ENCODE measurements at places on chromosomes 3 and 15.
A peak's percentile ranks its signal among the peaks of the same experiment; 100 is the strongest.

DNA sequence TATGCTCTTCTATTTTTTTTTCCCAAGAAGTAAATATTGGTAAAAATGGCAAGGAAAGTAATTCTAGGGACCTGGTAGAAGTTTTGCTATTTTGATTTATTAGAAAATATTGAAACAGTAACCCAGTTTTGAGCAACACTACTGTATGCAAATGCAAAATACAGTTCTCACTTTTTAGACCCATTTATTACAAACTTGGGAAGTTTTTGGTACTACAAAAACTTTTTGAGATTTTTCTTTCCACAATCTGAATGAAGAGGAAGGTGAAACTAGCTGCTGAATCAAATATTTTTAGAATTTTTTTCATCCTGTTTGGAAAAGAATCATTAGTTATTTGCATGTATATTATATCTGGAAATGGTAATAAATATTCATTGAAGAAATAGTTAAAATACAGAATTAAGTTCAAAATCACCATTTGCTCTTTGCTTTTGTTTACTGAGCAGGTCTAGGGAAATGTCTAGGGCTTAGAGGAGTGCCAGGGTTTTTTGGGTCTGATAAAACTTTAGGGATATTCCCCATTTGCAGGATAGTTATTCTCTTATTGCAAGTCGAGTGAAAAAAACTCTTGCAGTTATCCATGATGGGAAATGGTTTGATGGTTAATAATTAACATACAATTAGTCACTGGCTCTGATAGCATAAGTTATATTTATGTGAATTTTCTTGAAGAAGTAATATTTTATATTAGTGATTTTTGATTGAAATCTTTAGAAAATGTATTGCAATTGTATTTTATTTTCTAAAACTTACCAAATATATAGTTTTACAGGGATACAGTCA, 47.0 kb downstream of the TCF12 start:
- DNase-seq = no peak

- DNase-seq = no peak
These were observed 4.3 kb downstream of the WWTR1 start for GRCh38 chr3:149653564-149653963.

- DNase-seq = no peak
These were observed 2.1 kb downstream of the ZDHHC19 start for GRCh38 chr3:196208942-196209695.

DNA sequence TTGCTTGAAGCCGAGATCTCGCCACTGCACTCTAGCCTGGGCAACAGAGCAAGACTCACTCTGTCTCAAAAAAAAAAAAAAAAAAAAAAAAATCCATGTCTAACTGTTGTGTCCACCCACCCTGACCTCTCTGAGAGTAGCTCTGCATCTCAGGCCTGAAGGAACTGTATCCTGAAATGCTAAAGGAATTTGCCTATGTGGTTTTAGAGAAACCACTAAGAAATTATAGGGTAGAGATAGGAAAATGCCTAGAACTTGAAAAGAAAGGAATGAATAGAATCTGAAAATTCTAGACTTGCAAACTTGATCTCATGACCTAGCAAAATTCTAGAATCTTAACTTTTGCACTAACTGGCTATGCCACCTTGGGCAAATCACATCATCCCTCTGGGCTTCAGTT, 217.5 kb upstream of the ROPN1 start:
- no peak for DNase-seq

GRCh38 chr15:59236394-59236793, 29.8 kb downstream of the LDHAL6B start:
- no peak for DNase-seq

DNA sequence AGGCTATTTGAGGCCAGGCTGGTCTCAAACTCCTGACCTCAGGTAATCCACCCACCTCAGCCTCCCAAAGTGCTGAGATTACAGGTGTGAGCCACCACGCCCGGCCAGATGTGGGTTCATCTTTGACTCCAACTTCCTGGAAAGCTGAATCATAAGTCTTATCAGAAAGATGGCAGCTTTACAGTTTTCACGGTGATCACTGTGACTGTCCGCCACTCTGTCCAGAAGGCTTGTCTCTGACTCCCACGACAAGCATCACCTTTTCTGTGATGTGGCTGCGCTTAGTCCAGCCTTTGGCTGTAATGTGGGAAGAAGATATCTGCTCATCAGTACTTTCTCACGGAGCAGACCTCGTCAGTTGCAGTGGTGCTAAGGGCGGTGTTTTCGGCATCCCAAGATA, 527.7 kb downstream of the GABRG3 start:
- DNase-seq = no peak

- DNase-seq = no peak
These were observed 21.9 kb upstream of the EHD4 start for GRCh38 chr15:41994171-41994650.

- no peak for DNase-seq
These were observed 24.4 kb upstream of the PLA2G4E start for GRCh38 chr15:42045211-42045615.

DNA sequence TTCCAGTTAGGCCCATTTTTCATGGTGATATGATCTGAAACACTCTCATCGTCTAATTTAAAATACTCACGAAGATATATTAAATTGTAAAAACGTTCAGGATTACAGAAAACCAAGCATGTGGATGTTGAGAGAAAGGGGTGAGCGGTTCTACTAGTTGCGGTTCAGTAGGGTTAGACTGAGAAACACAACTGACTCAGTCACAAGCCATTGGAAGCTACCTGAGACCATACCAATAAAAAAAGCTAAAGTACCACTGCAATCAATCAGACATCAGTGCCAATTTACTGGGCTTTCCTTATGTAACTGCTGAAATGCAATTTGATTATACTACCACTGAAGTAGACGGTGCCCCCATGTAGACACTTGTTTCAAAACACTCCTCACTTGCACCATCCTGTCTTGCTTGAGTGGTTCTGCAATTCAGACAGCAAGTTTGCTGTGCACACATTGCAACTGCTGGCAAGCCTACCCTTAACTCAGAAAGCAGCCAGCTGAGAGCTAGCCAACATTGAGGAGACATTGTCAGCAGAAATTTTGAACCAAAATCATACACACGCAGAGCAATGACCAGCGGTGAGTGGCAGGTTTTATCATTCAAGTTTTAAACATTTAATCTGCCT, 368.7 kb upstream of the ARHGEF26 start:
- DNase-seq = peak; percentile 59

- peak; percentile 23 for DNase-seq
These were observed 779 bp upstream of the CTNNB1 start for GRCh38 chr3:41198526-41198925.

- no peak for DNase-seq
These were observed 436.4 kb downstream of the NAALADL2 start for GRCh38 chr3:175295248-175296130.

DNA sequence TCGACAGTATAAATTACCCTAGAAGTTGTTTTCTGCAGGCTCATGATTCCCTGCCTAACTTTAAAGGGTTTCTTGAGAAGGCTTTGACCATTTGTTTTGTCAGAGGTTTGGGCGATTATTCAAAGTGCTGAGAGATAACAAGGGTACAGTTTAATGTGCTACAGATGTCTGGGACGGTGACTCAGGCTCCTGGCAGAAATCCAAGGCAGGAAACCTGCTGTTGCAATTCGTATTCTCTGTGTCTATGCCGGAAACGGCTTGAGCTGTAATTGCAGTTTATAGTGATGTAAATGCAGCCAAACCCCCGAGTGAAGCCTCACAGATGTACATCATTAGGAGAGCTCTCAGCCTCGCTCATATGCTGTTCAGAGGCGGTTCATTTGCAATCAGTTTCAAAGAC, 65.6 kb downstream of the SYNPR start:
- DNase-seq = peak; percentile 34

- no peak for DNase-seq
These were observed 2.7 kb downstream of the RAB8B start for GRCh38 chr15:63191895-63192618.

- DNase-seq = no peak
These were observed 273.3 kb upstream of the ICE2 start for GRCh38 chr15:60751985-60752952.

DNA sequence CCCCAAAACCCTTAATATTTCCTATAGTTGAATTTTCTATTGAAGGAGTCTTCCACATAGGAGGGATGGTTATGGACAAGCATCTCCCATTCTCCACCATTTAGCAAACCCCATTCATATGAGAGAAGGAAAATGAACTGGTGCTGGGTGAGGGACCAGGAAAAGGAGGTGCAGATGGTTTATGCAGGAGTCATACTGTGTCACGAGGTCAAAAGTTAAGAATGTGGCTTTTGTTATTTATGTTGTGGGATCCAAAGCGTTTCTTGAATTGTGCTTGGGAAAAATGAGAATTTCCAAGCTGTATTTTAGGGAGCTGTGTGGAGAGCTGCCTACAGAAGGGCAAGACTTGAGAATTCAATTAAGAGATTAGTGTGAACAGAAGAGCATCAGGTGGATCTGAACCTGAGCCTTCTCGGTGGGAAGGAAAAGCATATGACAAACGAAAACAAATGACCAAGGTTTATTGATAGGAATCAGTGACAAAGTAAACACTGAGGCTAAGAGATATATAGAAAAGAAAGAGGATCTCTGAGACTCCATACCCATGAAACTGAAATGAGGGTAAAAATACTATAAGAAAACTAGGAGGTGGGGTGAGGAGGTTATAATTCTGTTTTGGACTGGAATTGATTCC, 473.3 kb upstream of the NR2F2 start:
- no peak for DNase-seq

GRCh38 chr15:76347482-76348055, 11.0 kb downstream of the ISL2 start:
- DNase-seq = no peak

GRCh38 chr3:72388644-72389043, 459.6 kb downstream of the SHQ1 start:
- DNase-seq = no peak

DNA sequence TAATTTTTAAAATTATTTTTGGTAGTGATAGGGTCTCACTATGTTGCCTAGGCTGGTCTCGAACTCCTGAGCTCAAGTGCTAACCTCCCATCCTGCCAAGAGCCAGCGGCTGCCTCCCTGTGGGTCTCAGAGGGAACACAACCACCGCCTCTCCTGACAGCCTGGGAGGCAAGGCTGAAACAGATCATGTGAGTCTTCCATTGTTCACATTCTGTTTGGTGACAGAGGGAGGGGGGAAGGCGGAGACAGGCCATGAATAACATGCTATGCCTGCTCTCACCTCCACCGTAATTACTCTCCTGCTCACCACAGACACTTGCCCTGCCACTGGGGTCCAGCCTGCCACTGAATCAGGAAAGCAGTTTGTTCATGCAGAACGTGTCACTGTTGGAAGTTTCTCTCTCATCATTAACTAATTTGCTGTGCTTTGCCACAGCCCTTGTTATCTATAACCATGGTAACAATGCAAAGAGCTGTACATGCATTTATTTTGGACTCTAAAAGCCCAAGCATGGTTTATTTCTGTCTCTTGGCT, 78.4 kb upstream of the RASGRF1 start:
- no peak for DNase-seq

DNA sequence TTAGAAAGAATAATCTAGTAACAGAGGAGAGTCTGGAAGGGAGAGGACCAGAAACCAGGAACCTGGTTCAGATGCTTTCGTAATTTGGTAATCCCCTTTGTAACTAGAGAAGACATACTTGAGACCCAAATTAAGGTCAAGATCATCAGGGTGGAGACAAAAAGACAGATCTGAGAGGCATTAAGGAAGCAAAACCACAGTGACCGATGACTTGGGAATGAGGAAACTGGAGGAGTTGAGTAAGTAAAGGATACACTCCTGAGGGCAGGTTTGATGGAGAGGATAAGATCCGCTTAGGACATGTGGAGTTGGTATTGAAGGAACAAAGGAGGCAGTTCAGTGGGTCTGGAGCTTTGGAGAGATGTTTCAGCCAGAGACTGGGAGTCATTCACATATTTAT, 23.6 kb upstream of the BCL2A1 start:
- DNase-seq = no peak

GRCh38 chr3:98718730-98719129, 44.4 kb upstream of the ST3GAL6 start:
- no peak for DNase-seq

DNA sequence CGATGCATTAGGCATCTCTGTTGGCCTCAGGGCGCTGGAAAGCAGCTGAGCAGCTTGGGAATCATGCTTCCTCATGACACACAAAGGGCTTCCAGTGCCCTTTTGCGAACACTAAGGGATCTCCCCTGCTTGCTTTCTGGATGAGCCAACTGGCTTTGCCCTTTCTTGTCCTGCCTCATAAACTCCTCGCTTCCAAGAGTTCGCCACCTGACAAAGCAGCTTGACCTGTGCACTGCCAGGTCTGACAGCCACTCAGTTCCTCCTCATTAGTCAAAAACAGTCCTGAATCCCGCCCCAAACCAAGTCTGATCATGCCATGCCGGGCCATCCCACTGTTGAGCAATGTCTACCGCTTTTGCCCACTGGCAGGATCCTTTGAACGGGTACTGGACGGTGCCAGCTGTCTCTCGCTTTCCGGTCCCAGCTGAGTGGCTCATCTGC, 265.4 kb upstream of the LYSMD4 start:
- DNase-seq = no peak

- DNase-seq = no peak
These were observed 30.8 kb downstream of the TPRG1 start for GRCh38 chr3:189202583-189202982.

GRCh38 chr15:25838871-25839195, 24.3 kb downstream of the ATP10A start:
- DNase-seq = peak; percentile 29

DNA sequence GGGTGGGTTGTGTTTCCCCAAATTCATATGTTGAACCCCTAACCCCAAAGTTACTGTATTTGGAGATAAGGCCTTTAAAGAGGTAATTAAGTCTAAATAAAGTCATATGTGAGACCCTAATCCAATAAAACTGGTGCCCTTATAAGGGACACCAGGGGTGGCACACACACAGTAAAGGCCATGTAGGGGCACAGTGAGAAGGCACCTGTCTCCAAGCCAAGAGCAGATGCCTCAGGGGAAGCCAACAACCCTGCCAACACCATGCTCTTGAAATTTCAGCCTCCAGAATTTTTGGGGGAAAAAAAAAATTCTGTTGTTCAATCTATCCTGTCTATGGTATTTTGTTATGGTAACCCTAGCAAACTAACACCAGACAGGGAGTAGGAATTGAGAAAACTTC, 1.5 kb upstream of the GMNC start:
- no peak for DNase-seq

- DNase-seq = no peak
These were observed 83.3 kb downstream of the IGF2BP2 start for GRCh38 chr3:185741586-185741985.

GRCh38 chr3:14225421-14225820, 46.8 kb downstream of the LSM3 start:
- no peak for DNase-seq

- DNase-seq = no peak
These were observed 11.7 kb upstream of the SPATA12 start for GRCh38 chr3:57048728-57049127.

DNA sequence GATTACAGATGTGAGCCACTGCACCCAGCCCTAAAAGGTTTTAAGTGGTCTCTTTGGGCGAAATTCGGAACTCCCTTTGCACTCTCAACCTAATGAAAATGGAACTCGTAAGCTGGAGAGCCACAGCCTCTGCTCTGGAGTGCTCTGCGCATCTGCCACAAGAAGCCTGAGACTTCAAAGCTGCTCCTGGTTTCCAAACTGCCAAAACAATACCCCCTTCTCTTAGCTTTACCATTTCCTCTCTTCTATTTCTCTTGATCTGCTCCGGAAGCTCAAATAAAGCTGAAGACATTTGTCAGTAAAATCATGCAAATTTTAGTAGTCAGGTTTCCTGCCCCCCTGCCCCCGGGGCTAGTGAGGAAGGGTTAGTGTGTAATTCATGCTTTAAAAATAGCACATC, 312.7 kb downstream of the MFSD1 start:
- no peak for DNase-seq

Data from NCI-H2029 treated with DMSO at 0.1 percent for 48 hours (cell line).